ENCODE measurements at places on chromosomes 11 and 22.

GRCh38 chr22:20102203-20102780, 13.6 kb upstream of the RANBP1 start:
- no peak for DNase-seq

DNA sequence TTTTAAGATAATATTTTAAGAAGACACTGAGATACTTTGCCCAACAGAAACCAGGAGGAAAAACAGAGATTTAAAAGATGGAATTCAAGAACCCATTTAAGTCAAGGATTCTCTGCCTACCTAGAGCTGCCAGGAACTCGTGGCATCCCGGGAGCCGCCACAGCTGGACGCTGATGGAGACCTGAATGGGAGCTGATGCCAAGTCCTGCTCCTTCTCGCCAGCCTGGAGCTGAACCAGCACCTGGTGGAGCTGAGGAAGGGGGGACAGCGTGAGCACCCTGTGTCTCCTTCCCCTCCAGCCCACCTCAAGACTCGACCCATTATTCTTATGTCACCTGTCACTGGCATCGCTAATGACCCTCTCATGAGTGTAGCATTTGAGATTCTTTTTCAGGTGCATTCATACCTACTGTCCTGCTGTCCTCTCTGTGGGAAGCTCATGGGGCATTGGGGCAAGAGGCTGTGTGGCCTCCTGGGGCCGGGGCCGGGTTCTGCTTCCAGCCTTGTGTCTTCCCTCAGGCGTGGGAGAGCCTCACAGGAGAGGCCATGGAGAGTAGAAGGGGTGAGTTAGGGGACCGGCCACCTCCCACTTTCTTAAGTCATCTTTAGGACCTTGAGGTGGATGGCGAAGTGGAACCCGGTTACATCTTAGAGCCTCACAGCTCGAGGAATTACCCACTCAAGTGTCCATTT, 70.8 kb upstream of the PITPNB start:
- DNase-seq: no peak

GRCh38 chr11:125425601-125426000, 70.5 kb downstream of the FEZ1 start:
- no peak for DNase-seq

DNA sequence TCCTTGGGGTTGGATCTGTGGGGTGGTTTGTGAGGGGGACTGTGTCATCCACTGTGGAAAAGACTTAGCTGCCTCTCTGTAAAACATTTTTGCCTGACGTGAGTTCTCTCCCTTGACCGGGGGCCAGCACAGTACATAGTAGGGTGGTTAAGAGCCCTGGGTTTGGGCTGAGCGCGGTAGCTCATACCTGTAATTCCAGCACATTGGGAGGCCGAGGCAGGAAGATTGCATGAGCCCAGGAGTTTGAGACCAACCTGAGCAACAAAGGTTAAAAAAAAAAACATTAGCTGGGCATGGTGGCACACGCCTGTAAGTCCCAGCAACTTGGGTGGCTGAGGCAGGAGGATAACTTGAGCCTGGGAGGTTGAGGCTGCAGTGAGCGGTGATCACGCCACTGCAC, 74.7 kb upstream of the WNT7B start:
- no peak for DNase-seq

DNA sequence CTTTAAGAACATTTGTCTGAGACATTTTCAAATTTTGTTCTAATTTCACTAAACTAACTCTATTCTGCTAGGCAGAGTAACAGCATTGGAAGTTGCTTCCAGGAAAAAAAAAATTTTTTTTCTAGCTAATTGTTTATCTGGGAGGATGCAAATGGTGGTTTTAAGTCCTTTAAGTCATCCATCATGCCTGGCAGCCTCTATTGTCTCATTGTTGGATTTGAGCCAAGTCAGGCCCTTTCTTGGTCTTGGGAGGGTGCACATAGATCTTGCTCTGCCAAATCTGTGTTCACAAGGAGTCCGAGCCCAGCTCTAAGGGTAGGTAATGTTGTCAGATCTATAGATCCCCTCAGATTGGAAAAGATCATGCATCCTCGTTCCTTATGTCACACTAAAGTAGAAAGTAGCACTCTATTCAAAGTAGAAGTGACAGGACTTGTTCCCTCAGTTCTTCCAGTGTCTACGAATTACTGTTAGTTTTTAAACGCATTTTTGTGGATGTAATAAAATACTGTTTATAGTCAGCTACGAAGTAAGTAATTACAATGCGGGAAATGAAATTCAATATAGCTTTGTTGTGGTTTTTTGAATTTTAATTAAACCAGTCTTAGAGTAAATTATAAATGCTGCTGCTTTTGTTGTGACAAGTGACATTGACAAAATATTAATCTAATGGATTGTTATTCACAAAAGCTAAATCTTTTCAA, 166.0 kb upstream of the RASSF10 start:
- DNase-seq: no peak

- DNase-seq: peak; percentile 29
Observed at GRCh38 chr11:9745411-9746211, 81.7 kb downstream of the SWAP70 start.

DNA sequence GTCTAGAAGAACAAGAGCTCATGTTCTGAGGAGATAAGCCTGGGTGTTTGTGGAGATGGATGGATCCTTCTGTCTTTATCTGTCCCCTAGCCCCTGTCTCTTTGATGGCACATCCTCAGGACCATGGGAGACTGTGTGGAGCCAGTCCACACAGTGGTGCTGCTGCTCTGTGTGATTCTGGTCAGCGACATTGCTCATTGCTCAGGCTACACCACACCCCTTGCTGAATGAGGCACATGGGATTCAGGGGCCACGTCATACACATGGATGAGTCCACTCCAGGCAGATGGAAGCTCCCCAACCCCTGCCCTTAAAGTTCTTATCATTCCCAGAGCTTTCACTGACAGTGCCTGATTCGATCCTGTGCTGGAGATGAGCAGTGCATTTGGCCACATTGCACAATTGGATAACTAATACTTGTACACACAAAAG, 222.2 kb downstream of the NAV2 start:
- DNase-seq: no peak

GRCh38 chr11:76686261-76687079, 15.9 kb upstream of the LRRC32 start:
- peak; percentile 78 for DNase-seq

- peak; percentile 99 for DNase-seq
Observed at GRCh38 chr11:65776196-65776595, 4.6 kb downstream of the AP5B1 start.

DNA sequence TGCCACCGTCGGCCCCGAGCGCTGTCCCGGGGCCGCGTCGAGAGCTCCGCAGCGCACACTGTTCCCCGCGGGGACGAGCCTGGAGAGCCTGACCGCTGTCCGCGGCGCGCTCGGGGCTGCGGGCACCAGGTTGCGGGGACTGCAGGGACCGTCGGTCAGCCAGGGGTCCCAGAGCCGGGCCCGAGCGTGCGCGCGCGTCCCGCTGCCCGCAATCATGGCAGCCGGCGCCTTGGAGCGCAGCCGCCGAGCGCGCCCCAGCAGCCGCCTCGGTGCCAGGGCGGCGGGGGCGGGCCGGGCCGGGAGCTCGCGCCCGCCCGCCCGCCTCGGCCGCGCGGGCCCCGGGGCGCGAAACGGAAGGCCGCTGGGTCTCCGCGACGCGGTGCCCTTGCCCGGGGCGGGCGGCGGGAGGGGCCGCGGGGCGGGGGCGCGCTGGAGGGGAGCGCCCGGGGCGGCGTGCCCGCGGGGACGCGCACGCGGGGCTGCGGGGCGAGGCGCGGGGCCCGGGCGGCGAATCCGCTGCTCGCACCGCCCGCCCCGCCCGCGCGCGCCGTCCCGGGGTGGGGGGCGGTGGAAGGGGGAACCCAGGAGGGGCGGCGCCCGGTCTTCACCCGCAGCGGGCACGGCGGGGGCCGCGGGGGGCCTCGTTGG, 79.4 kb upstream of the PPARA start:
- DNase-seq: peak; percentile 63

GRCh38 chr11:76634886-76635285, 35.7 kb downstream of the LRRC32 start:
- no peak for DNase-seq

- peak; percentile 70 for DNase-seq
Observed at GRCh38 chr11:121421149-121421901, 30.8 kb upstream of the SORL1 start.

DNA sequence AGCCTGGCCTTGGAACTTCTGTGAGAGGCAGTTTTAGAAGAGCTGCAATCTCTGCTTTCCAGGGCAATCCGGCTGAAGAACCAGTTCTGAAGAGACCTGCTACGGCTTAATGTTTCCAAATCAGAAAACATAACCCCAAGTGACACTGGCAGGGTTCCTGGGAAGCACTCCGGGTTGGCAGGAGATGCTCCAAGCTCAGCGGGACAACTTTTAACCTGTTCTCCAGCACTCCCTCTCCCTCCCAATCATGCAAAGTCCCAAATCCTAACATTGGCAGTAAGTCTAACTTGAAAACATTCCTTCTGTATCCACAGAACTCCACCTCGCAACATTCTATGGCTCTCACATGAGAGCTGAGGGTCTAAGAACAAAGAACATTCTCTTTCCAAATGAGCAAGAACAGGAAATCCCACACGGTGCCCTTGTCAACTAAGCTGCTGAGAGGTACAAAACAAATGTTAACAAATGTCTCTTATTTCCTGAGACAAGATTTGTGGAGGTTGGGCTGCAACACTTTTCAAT, 48.5 kb upstream of the MN1 start:
- DNase-seq: no peak

- DNase-seq: no peak
Observed at GRCh38 chr11:85027346-85027745, 599.8 kb downstream of the DLG2 start.

GRCh38 chr11:104199053-104199452, 35.1 kb upstream of the PDGFD start:
- DNase-seq: no peak

DNA sequence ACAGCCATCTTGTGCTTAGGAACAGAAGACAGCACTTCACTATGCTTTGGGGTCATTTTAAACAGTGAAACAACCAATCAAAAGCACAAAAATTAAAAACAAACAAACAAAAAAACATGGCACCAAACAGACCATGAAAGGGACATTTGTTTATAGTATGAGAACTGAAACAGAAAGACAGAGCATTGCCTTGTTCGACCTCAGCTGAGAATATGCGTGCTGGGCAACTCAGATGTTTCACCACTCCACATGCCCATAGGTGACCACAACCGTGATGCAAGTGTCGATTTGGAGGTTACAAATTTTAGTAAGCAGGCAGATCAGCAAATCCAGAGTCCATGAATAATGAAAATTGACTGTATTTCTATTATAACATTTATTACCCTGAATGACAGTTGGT, 30.0 kb downstream of the NNMT start:
- no peak for DNase-seq

DNA sequence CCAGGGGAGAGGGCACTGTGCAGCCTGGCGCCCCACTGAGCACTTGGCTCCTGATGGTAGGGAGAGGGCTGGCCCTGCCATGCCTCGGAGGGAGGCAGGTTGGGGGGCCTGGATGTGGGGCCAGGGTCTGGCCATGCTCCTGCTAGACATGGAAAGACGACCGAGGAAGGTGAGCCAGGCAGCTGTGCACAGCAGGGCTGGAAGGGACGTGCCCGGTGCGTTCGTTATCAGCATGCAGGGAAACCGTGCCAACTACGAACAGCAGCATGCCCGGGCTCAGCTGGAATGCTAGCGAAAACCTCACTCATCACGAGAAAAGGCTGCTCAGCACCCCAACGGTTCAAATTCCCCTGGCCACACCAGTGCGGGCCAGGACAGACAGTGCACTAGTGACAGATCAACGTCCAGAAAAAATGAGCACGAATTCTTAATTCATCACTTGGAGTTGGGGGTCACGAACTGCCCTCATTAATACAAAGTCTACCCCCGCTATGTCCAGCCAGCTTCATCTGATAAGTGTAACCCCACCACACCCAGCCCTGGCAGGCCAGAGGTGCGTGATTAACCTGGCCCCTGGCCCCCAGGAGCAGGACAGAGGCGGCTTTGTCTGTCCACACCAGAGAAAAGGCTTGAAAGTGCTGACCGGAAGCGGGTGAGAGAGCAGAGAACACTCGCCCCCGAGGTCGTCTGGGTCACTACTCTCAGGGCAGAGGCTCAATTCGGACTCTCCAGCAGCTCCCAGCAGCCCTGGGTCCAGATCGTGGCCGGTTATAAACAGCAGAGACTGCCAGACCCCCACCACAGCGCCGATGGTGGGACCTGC, 84.2 kb downstream of the CELSR1 start:
- DNase-seq: no peak

DNA sequence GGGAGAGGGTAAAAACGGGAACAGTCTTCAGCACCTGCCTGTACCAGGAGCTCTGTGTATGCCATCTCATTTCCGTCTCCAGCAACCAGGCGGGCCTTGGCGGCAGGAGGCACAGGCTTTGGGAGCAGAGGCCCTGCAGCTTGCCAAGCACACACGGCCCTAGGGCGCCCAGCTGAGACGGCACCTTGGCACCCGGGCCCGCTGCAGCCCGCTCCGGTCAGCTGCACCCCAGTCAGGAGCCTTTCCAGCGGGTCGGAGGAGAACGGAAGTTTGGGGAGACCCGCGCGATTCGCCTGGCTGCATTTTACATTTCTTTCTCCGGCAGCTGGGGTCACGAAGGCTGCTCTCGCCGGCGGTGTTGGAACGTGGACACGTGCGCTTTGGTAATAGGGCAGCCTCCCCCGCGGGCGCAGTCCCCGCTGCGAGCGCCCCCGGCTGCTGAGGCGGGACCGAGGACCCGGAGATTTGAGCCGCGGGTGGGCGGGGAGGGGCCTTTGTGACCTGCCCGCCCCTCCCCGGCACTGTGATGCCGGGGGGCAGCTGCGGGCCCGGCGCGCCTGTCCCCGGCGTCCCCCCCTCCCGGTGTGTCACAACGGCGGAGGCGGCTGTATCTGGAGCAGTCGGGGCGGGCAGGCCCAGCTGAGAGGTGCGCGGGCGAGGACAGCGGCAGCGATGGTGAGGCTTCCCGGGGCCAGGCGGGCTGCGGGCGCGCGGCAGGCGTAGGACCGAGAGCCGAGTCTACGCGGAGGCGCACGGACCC, at the start of gene TUBA8:
Gene TUBA8, plus strand, starts transcription at position 616 of the 760 bp plus-strand sequence. Its CDS starts 57 bp downstream, at position 673.
- DNase-seq: peak; percentile 8

DNA sequence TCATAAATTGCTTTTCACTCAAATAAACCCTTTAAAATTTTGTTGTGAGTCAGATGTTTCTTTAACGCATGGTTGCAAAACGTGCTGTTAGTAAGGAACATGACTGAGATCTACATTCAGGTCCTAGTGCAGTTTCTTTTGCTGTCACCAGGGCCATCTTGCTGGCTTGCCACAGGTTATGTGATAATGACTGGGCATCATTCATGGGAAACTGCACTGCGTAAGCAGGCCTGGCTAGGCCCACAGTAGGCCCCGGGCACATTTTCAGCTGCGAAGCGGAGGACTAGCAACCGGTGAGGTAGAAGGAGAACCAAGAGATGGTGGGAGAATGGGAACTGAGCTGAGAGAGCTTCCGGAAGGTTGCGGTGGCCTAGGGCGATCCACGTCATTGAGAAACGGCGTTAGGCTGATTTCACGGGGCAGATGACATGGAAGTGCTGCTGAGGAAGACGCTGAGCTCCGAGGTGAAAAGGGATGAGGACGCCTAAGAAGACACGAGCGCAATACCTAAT, 3.2 kb upstream of the KLHDC7B start:
- DNase-seq: peak; percentile 98

GRCh38 chr11:106988151-106989077, 29.9 kb downstream of the GUCY1A2 start:
- DNase-seq: peak; percentile 47

DNA sequence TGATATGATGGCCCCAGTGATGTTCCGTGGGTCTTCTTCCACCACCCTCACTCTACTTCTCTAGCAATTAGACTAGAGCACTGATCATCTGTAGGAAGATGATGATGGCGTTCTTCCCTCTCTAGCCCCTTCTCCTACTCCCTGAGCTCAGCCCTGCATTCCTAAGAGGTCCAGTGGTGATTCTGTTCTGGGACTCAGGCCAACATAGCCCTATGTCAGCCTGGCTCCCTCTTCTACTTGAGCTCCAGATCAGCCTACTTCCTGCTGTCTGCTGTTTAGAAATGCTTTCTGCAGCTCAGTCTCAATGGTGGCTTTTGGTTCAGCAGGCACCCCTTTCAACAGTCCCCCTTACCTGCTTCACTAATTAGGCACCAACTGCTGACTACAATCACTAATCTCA, 86.1 kb upstream of the ZBED5 start:
- DNase-seq: no peak
